ENCODE measurements at places on chromosomes 12 and 14.

DNA sequence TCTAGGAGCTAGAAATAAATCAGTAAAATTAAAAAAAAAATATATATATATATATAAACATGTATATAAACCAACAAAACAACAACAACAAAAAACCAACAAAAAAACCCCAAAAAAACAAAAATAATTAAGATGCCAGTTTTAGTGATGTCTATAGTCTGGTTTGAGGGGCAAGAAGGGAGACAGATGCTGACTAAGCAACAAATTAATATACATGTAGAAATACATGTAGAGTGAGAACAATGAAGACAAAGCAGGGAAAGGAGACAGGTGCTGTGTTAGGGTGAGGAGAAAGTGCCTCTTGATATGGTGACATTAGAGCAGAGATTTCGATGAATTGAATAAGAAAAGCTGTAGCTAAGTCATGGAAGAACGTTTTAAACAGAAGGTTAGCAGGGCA is 477.9 kb downstream of the APAF1 start:
- no peak for DNase-seq

- DNase-seq, result no peak
These were observed 66.8 kb downstream of the GLRX5 start for GRCh38 chr14:95601650-95602049.

- no peak for DNase-seq
These were observed 30.5 kb upstream of the CCND2 start for GRCh38 chr12:4243091-4243490.

DNA sequence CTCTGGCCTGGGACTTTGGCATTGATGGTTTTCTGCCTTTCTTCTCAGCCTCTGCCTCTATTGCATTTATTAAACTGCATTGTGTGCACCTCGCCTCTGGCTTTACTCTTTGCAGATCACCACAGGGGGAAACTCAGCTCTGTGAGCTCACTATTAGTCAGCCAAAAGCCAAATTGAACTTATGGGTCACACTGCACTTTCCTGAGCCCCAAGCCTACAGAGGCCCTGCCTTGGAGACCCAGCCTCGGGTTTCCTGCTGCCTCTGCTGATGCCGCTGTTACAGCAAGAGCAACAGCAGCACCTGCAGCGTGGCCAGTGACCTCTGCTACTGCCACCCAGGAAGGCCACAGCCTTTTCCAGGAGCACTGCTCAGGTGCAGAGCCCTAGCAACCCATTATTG is 122.5 kb downstream of the DAD1 start:
- DNase-seq, result no peak

DNA sequence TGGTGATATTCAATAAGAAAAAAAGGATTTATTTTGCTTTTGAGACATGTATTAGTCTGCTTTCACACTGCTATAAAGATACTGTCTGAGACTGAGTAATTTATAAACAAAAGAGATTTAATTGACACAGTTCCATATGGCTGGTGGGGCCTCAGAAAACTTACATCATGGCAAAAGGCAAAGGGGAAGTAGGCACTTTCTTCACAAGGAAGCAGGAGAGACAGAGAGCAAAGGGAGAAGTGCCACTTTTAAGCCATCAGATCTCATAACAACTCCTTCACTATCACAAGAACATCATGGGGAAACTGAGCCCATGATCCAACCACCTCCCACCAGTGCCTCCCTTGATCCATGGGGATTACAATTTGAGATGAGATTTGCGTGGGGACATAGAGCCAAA is 43.9 kb downstream of the BHLHE41 start:
- DNase-seq, result no peak

GRCh38 chr14:33377596-33378390 is 439.1 kb downstream of the NPAS3 start:
- no peak for DNase-seq

- DNase-seq, result no peak
These were observed 35.3 kb downstream of the MIPOL1 start for GRCh38 chr14:37232907-37233481.

- DNase-seq, result no peak
These were observed 169.9 kb downstream of the DYRK2 start for GRCh38 chr12:67818459-67818903.

DNA sequence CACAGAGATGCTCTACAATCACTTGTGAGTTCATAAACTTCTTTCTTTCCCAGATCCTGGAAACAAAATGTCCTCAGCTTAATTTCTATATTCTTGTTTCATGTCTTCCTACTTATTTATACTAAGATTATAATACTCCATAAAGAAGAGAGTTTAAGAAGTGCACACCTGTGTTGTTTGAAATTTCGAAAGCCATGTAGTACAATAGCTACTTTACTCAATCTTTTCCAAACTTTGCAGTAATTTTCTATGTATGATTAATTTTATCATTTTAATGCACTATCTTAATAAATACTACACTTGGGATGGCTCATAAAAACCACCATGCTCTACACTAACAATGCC is 300 bp upstream of the TTC5 start:
- DNase-seq, result no peak

DNA sequence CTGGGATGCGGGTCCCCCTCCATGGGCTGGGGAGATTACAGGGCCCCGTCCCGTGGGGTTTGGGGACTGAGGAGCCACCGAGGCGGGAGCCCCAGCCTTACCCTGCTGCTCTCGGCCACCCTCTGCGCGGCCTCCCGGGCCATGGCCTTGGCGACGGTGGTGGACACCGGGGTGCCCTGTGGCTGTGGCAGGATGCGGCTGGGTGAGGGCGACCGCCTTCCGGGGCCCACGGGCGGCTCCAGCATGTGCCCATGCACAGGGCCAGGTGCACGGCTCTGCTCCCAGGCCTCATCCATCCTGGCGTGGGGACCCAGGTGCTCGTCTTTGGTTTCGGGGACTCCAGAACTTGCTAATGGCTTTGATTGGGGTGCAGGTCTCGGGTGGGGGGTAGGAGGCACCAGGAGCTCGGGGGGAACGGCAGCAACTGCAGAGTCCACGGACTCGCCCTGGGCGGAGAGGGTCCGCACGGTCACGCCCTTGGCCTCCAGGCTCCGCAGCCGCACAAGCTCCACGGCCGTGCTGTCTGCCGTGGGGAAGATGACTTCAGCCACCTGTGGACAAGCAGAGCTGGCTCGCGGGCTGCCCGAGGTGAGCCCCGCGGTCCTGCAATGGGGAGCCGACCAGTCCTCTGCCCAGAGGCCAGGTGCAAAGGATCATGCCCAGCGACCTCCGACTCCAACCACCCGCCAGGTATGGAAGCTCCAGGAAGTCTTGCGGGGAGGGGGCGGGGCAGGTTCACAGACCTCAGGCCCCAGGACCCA is 99.2 kb downstream of the PIWIL1 start:
- DNase-seq, result no peak

DNA sequence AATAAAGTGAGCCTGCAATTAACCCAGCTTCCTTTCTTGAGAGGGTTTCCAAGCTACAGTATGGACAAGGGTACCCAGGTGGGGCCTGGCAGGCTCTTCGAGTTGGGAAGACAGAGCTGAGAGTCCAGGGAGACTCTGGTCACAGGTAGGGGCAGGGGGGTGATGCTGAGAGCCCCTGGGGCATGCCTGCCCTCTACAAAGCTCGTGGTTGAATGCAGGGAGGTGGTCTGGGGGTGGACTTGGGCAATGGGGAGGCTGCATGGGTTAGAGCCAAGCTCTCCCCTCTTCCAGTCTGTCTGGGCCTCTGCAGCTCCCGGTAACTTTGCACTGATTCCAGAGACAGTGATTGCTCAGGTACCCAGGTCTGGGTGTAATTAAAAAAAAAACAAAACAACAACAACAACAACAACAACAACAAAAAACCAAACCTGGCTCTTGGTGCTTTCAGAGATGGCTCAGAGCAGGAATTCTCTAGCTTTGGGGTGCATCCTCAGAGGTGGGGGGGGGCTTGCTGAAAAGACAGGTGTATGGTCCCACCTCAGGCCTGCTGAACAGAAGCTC is 30.8 kb upstream of the PPP2R5C start:
- DNase-seq, result no peak
